Memory B cell (primary cell): ENCODE measurements at places on chromosomes 11 and 22.

DNA sequence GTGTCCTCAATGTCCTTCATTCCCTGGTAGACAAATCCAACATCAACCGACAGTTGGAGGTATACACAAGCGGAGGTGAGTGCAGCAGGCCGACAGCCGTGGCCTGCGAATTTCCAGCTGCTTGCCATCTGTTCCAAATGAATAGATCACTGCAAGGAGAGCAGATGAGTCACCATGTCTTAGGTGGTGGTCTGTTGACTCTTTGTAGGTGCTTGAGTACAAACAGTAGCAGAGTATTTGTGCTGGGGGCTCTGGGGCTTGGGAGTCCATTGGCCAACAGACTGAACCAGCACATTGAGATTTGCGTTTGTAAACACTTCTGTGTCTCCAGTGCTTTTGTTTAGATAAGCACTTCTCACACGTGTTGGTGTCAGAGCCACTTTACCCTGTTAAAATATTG, 21.1 kb downstream of the EIF3L start:
- DNase-seq, result no peak
- H3K4me3 ChIP-seq, result no peak overlapping the region
- H3K27me3 ChIP-seq, result no peaks in the 10 kb centered on the region
- no peaks in the 10 kb centered on the region for H3K4me1 ChIP-seq
- no peak overlapping the region for H3K27ac ChIP-seq

- no peaks in the 10 kb centered on the region for H3K4me1 ChIP-seq
- no peak overlapping the region for H3K4me3 ChIP-seq
- no peak for DNase-seq
- peaks cover 17% of the 10 kb centered on the region for H3K27me3 ChIP-seq
Measured at GRCh38 chr11:35623621-35624168, 5.4 kb downstream of the FJX1 start.

- H3K36me3 ChIP-seq, result peaks cover 29% of the 10 kb centered on the region
- H3K27ac ChIP-seq, result no peak overlapping the region
- peaks cover 39% of the 10 kb centered on the region for H3K4me1 ChIP-seq
- H3K27me3 ChIP-seq, result no peaks in the 10 kb centered on the region
- no peak overlapping the region for H3K4me3 ChIP-seq
Measured at GRCh38 chr11:75903276-75903675, 88.3 kb downstream of the UVRAG start.

- H3K27me3 ChIP-seq, result no peaks in the 10 kb centered on the region
- H3K4me1 ChIP-seq, result no peaks in the 10 kb centered on the region
- DNase-seq, result no peak
- no peak overlapping the region for H3K4me3 ChIP-seq
Measured at GRCh38 chr11:29333993-29334775, 682.6 kb downstream of the KCNA4 start.

DNA sequence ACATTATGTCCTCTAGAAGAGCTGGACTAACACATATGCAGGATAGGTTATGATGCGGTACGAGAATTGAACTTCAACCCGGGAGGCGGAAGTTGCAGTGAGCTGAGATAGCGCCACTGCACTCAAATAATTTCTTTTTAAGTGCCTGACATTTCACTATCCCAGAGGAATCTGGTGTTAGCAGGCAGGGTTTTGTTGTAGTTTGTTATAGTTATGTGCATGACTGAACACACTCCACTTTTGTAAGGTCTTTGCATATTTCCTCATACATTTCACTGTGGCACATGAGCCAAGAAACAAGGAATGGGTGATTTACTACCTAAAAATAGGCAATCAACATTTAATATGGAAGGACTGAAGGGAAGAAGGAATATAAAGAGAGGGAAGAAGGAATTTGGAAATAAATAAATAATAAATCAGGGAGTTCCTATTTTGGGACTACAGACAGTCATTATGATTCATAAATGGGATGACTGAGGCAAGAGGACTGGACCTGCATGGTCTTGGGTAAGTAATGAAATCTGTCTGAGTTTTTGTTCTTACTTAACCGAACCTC, 8.7 kb upstream of the HIPK3 start:
- H3K4me1 ChIP-seq, result no peaks in the 10 kb centered on the region
- DNase-seq, result no peak
- H3K36me3 ChIP-seq, result no peaks in the 10 kb centered on the region
- H3K27ac ChIP-seq, result no peak overlapping the region
- H3K4me3 ChIP-seq, result no peak overlapping the region

- H3K4me3 ChIP-seq, result no peak overlapping the region
- H3K36me3 ChIP-seq, result no peaks in the 10 kb centered on the region
- peaks cover 5% of the 10 kb centered on the region for H3K27me3 ChIP-seq
- no peak for DNase-seq
- H3K4me1 ChIP-seq, result no peaks in the 10 kb centered on the region
- no peak overlapping the region for H3K27ac ChIP-seq
Measured at GRCh38 chr11:86741839-86742805, 58.2 kb upstream of the PRSS23 start.

GRCh38 chr11:92879086-92879485, 90.4 kb upstream of the MTNR1B start:
- no peak overlapping the region for H3K4me3 ChIP-seq
- no peaks in the 10 kb centered on the region for H3K36me3 ChIP-seq
- no peaks in the 10 kb centered on the region for H3K4me1 ChIP-seq
- H3K27me3 ChIP-seq, result no peaks in the 10 kb centered on the region

- H3K27me3 ChIP-seq, result no peaks in the 10 kb centered on the region
- no peak overlapping the region for H3K4me3 ChIP-seq
- no peak for DNase-seq
- no peak overlapping the region for H3K27ac ChIP-seq
- H3K4me1 ChIP-seq, result peaks cover 27% of the 10 kb centered on the region
Measured at GRCh38 chr22:21937041-21937820, 15.4 kb downstream of the PPM1F start.

DNA sequence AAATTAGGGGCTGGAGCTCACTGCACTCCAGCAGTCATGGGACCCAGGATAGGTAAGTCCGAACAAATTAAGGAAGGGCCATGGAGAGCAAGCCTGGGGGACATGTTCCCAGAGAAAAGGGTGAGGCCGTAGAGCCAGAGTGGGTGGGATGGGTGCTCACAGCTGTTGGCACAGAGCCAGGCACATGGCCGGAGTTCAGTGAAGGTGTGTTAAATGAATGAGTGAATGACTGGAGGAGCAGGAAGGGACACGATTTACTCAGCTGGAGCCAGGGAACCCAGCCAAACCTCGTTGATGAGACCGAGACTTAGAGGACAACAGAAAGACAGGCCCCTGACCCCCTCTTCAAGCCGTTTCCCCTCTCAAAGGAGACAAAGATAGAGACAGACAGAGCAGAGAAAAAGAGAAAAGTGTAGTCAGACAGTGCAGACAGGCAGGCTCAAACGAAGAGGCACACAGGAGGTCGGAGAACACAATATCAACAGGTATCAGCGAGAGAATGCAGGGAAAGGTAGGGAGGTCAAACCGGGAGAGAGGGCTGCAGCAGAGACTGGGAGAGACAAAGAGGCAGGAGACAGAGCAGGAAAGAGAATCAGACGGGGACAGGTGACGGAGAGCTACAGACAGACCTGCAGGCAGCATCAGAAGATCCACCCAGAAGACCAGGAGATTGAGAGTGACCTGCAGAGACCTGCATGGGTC, 590 bp downstream of the SLCO2B1 start:
- H3K4me1 ChIP-seq, result no peaks in the 10 kb centered on the region
- no peak for DNase-seq
- H3K36me3 ChIP-seq, result no peaks in the 10 kb centered on the region
- peaks cover 12% of the 10 kb centered on the region for H3K27me3 ChIP-seq
- H3K27ac ChIP-seq, result no peak overlapping the region

DNA sequence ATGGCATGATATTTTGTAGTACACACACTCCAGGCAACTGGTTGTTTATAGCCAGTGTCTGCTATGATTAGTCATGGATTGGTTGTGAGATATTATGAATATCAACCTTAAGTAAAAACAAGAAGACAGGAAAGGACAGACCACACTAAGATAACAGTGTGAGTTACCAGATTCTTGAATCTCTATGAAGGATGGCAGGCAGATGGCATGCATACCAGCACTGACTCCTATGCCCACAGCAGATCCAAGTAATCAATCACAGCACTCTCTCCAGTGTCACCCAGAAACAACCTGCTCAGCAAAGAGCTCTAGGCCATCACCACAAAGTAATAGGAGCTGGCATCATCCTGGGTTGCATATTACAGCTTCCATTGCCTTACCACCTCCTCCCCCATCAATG, 116.6 kb downstream of the GALNT18 start:
- H3K36me3 ChIP-seq, result no peaks in the 10 kb centered on the region
- H3K27me3 ChIP-seq, result peaks cover 5% of the 10 kb centered on the region
- DNase-seq, result no peak
- H3K4me3 ChIP-seq, result no peak overlapping the region
- H3K4me1 ChIP-seq, result no peaks in the 10 kb centered on the region
- H3K27ac ChIP-seq, result no peak overlapping the region

DNA sequence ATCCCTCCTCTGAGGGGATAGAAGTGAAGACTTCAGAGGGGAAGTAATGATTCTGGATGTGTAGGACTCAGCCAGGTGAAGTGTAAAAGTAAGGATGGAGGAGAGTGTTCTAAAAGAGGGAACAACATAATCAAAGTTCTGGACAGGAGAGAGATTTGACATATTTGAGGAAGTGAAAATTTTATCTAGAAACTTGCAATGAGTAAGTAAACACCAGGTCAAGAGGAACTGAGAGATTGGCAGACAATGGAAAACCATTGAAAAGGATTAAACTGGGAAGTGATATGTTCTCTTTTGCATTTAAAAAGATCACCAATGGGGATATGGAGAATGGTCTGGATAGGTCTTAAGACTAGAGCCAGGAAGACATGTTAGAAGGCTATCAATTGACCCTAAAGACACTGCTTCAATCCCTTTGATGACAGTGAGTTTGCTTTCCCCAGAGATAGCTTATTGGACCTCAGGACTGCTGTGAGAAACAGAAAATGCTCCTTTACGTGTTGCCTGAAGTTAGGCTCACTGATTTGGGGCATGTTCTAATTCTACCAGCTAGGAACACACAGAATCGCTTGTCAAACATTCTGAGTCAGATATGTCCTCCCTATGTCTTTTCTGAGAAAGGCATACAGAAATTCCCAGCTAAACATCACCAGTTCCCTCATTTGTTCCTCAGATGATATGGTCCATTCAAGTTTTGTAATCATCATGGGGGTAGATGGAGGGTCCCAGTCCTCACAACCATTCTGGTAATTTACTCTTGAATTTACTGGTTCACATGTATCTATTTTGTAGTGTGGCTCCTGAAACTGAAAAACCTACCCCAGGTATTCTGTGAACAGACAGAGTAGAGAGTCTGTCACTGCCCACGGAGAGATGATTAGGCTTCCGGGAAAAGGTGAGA, 144.9 kb downstream of the MAML2 start:
- peaks cover 35% of the 10 kb centered on the region for H3K4me1 ChIP-seq
- H3K27me3 ChIP-seq, result no peaks in the 10 kb centered on the region
- DNase-seq, result no peak
- peak overlapping the region; percentile 85 for H3K27ac ChIP-seq
- H3K4me3 ChIP-seq, result peak overlapping the region; percentile 19
- H3K36me3 ChIP-seq, result peaks cover 4% of the 10 kb centered on the region

GRCh38 chr11:32899438-32899837, 6.8 kb downstream of the QSER1 start:
- H3K27me3 ChIP-seq, result no peaks in the 10 kb centered on the region
- H3K27ac ChIP-seq, result no peak overlapping the region
- peaks cover 15% of the 10 kb centered on the region for H3K36me3 ChIP-seq
- DNase-seq, result no peak
- no peak overlapping the region for H3K4me3 ChIP-seq
